AG09319 (cell line): ENCODE measurements at places on chromosomes 11 and 22.

DNA sequence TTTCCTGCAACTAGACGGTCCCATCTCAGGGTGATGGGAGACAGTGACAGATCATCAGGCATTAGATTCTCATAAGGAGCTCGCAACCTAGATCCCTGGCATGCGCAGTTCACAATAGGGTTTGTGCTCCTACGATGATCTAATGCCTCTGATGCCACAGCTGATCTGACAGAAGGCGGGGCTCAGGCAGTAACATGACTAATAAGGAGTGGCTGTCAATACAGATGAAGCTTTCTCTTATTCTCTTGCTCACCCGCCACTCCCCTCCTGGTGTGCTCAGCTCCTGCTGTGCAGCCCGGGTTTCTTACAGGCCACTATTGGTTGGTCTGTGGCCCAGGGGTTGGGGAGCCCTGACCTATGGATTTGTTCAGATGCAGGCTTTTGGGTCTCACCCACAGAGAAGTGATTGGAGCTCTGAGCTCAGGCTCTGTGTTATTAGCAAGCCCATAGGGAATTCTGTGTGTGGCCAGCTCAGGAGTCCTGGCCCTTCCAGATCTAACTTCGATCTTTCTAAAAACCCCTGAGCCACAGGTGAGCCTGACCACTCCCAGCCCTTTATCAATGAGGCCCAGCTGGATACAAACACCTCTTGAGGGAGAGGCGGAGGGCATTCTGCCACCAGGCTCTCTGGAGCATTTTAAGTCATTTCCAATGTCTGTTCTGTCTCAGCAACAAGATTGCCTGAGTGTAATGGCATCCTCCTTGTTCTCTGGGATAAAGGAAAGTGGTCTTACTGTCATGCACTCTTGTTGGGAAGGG, 351.8 kb downstream of the BUD13 start:
- no peak for DNase-seq

DNA sequence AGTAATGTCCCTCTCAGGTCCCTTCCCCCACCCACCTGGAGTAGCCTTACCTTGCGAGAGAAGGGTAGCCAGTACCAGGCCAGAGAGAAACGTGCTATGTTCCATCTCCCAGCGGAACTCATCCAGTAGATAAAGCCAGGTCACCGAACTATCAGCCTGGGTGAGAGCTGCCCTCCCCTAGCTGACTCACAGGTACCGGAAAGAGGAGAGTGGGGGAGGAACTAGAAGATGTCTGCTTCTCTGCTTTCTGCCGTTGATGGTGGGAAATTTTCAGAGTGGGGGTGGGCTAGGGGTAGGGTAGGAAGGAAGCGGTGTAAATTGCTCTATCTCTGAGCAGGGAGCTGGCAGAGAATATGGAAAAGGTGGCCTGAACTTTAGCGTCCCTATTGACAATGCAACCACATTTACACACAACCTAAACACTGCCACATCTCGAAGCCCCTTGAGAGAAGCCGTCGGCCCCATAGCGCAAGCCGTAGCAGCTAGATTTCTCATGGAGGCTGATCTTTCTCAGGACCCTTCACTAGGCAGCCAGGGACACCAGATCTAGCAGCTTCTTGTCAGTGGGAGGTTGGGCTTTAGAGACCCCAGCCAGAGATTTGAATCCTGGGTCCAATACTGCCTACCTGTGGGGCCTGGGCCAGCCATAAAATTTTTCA, at the start of gene CD3D:
TSS of gene CD3D (minus strand) at position 203 of the 659 bp plus-strand sequence. CDS start at position 105, 98 bp downstream.
- no peak for DNase-seq

DNA sequence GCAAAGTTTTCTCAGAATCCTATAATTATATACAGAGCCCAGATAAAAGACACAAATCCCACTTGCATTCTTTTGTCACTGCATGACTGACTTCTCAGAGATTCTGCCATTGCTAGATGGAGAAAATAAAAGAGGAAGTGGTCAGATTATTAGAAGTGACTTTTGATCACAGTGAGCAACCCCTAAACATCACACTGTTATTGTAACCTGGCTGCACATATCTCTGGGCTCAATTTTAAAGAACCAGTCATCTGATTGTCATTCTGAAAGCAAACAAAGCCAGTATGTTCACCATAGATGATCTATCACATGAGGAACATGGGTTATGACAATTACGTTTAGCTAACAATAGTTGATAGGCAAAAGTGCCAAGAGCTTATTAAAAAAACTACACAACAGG, 47.8 kb downstream of the COPB1 start:
- DNase-seq: no peak

GRCh38 chr22:47209547-47210023, 447.1 kb downstream of the TBC1D22A start:
- DNase-seq: no peak

- DNase-seq: no peak
Measured at GRCh38 chr22:19448076-19448607, 631 bp upstream of the C22orf39 start.

- DNase-seq: no peak
Measured at GRCh38 chr11:71454470-71455113, 1.6 kb downstream of the NADSYN1 start.

DNA sequence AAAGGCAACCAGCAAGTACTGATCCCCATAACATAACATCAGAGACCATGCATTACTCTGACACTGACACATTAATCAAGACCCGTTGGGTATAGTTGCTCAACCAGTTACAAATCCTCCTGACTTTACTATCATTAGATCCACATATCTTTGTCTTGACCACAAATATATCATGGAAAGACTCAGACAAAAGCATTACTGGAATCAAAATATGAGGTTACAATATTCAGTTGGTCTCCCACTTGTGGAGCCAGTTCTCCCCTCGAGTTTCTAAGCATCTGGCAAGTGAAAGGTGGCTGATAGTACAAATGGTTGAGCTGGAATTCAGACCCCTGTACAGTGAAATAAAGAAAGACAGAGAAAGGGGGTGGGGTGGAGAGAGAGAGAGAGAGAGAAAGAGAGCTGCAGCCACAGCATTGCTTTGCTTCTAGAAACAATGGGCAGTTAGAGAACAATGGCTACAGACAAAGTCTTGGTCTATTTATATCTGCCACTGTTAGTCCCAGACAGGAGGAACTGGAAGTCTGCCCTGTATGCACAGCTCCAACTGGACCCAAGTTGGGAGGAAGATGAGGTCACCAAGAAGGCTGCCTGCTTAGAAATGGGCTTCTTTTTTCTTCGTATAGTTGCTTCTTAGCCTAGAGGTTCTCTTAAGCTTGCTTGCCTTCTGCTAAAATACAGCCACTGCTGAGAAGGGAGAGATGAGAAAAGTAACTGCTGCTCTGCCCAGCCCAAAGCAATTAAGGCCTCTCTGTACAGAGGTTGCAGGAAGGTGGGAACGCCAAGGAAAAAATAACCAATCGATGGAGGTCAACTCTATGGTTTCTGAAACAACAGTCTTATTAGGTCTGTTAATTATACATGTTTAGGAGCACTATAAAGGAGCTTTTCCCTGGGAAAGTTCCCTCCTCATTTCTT, 85.5 kb downstream of the ETS1 start:
- DNase-seq: no peak

- no peak for DNase-seq
Measured at GRCh38 chr11:27618281-27618915, 81.9 kb downstream of the BDNF start.

DNA sequence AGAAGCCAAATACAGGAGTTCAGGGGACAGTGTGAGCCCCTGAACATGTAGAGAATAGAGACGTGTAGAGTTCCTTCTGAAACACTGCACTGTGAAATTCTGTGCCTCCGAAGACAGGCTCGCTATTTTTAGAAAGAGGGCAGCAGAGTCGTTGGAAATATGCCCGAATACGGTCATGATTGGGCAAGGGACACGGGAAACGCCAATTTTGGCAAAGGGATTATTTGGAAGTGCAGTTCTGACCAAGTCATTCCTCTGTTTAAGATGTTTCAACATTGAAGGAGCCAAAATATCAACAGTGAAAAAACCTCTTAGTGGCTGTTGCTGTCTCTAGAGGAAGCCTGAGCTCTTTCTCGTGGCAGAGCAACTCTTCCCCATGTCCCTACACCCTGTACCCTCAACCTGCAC, 9.5 kb upstream of the CBX6 start:
- DNase-seq: peak; percentile 80

DNA sequence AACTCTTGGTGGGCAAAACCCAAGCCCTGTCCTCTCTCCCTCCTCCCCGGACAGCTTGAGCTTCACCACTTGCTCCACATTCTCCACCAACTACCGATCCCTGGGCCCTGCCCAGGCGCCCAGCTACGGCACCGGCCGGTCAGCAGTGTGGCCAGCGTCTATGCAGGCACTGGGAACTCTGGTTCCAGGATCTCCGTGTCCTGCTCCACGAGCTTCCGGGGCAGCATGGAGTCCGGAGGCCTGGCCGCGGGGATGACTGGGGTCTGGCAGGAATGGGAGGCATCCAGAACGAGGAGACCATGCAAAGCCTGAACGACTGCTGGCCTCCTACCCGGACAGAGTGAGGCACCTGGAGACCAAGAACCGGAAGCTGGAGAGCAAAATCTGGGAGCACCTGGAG, 68.9 kb upstream of the RTL6 start:
- no peak for DNase-seq

GRCh38 chr11:103112364-103112763, 3.1 kb downstream of the DYNC2H1 start:
- no peak for DNase-seq

GRCh38 chr22:50218996-50219727, 18.4 kb downstream of the SELENOO start:
- peak; percentile 43 for DNase-seq

- no peak for DNase-seq
Measured at GRCh38 chr22:17915676-17916075, 108.7 kb downstream of the MICAL3 start.

GRCh38 chr22:45638834-45639746, 32.5 kb upstream of the ATXN10 start:
- peak; percentile 22 for DNase-seq

DNA sequence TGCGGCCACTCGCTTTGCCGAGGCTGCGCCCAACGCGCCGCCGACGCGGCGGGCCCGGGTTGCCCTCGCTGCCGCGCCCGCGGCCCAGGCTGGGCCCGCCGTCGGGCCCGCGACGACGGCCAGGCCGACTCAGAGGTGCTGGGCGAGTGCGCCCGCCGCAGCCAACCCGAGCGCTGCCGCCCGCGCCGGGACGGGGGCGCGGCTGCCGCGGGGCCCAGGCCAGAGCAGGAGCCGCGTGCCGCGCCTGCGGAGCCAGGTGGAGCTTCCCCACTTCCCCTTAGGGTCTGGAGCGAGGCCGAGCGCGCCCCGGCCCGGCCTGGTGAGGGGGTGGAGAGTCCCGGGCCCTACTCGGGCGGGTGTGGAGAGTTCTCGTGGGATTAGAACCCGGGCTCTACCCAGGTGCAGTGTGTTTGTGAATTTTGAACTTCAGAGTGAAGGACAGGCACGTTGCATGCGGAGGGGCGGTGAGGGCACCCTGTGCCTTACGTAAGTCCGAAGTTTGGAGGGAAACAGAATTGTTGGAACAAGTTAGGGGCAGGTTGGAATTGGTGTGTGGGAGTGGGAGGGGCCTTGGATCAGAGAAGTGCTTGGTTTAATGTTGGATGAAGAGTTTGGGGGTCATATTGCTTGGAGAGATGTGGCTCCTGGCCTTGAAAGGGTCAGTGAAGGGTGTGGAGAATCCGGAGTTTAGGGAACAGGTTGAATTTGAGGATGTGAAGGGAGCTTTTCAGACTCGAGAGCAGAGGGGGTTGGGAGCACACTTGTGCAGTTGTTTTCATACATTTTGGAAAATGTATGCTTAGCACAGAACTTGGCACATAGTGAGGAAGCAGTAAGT, 697 bp downstream of the RNF169 start:
- DNase-seq: no peak

DNA sequence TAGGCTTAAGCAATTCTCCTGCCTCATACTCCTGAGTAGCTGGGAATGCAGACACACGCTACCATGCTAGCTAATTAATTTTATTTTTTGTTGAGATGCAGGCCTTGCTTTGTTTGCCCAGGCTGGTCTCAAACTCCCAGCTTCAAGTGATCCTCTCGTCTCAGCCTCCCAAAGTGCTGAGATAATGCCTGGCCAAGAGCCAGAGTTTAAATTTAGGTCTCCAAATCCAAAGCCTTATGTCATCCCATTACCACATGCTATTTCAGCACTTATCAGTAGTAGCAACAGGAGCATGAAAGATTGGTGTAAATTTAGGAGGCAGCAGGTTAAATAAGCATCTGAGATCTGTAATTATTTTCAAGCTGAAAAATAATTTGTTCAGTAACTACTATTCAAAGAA, 326.1 kb upstream of the ANO5 start:
- no peak for DNase-seq

DNA sequence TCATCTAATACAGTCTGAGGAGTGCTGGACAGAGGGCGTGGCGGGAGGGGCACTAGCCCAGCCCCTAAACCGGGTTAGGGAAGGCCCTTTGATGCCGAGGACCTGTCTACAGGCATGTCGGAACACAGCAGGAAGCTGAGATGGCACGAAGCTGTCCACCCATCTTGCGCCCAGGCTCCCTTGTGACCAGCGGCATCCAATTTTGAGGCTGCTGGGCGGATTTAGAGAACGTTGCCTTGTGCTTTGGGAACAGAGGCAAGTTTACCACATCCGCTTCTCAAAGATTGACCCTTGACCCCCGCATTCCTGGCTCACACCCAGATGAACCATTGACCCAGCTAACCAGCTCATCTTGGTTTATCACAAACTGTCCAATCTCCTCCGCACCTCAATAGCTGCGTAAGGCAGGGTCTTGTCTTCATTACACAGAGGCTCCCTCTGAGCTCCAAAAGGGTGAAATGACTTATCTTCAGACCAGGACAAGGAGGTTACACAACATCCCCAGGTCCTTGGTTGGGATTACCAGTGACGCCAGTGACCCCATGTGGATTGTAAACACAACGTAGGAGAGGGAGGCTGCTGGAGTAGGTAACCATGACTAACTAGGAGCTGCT, 4.5 kb downstream of the FAM83F start:
- no peak for DNase-seq

DNA sequence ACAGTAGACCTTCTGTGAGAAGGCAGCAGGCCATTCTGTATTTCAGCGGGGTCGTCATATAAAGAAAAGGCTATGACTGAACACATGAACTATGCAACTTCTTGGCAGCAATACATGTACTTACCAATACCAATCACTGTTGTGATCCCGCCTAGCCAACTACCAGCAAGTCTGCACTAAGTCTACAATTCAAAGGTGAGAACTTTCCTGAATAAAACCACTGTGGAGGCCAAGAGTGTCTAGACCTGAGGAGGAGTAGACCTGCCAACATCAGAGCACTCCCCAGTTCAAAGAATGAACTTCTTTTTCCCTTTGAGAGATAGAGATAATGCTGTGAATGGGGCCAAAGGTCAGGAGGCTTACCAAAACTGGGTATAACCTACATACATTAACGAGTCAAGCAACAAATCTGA, 108.2 kb downstream of the SIK3 start:
- DNase-seq: peak; percentile 41
